ENCODE measurements at places on chromosomes 11 and 22. TPM values are rescaled to one million over a fixed set of nuclear protein-coding genes. Genes with fewer than 3 reads are reported as not detected.

C11orf97 gene
- total RNA-seq: not detected

PGA5 gene
- total RNA-seq: not detected

OR51B4 gene
- total RNA-seq: not detected

OR2AG1 gene
- not detected for total RNA-seq

SCO2 gene
- 3.2 TPM for total RNA-seq

OVCH2 gene
- not detected for total RNA-seq

SYT7 gene
- 1.1 TPM for total RNA-seq
